Small intestine (tissue), 16 donors: ENCODE measurements at places on chromosomes 1 and 21. TPM values are rescaled to one million over a fixed set of nuclear protein-coding genes. Genes with fewer than 3 reads are reported as not detected.

Gene GJA5
- polyA plus RNA-seq: 16.0 TPM

Gene CRNN
- polyA plus RNA-seq: 0.95 TPM

Gene MSH4
- polyA plus RNA-seq: not detected

Gene KIF14
- polyA plus RNA-seq: 2.8 TPM

Gene DIO1
- polyA plus RNA-seq: 0.44 TPM

Gene WNT2B
- polyA plus RNA-seq: 1.6 TPM

Gene DEDD
- 22.7 TPM for polyA plus RNA-seq

Gene PRDM16
- polyA plus RNA-seq: 10.5 TPM

Gene SPATA21
- 0.22 TPM for polyA plus RNA-seq

Gene MTARC1
- polyA plus RNA-seq: 8.7 TPM

Gene RASSF5
- polyA plus RNA-seq: 7.3 TPM

Gene AADACL4
- not detected for polyA plus RNA-seq

Gene MATN1
- 0.32 TPM for polyA plus RNA-seq

Gene RBM11
- polyA plus RNA-seq: 2.1 TPM

Gene FCAMR
- polyA plus RNA-seq: 4.5 TPM

Gene SLX9
- polyA plus RNA-seq: 30.0 TPM

Gene DUSP10
- 1.1 TPM for polyA plus RNA-seq

Gene PER3
- polyA plus RNA-seq: 3.9 TPM

Gene SELP
- polyA plus RNA-seq: 1.4 TPM

Gene DISP3
- polyA plus RNA-seq: 0.61 TPM

Gene PTPN14
- 0.54 TPM for polyA plus RNA-seq

Gene RNPC3
- 7.7 TPM for polyA plus RNA-seq

Gene PGBD5
- 0.22 TPM for polyA plus RNA-seq

Gene HSPG2
- 57.5 TPM for polyA plus RNA-seq

Gene TEDDM1
- not detected for polyA plus RNA-seq

Gene FLG2
- polyA plus RNA-seq: not detected

Gene SNRPE
- polyA plus RNA-seq: 46.3 TPM

Gene VCAM1
- polyA plus RNA-seq: 1.1 TPM

Gene SPRR2A
- 0.67 TPM for polyA plus RNA-seq

Gene RGS8
- 0.01 TPM for polyA plus RNA-seq

Gene TNNI3K
- 0.24 TPM for polyA plus RNA-seq

Gene RXFP4
- 0.82 TPM for polyA plus RNA-seq

Gene SLC37A1
- 80.7 TPM for polyA plus RNA-seq

Gene TSPAN1
- polyA plus RNA-seq: 22.7 TPM

Gene CEP104
- 8.7 TPM for polyA plus RNA-seq

Gene SPRR3
- not detected for polyA plus RNA-seq

Gene SGIP1
- not detected for polyA plus RNA-seq

Gene BMP8A
- polyA plus RNA-seq: not detected

Gene TOMM40L
- polyA plus RNA-seq: 21.6 TPM

Gene ABCG1
- polyA plus RNA-seq: 12.4 TPM

Gene EFCAB14
- 31.3 TPM for polyA plus RNA-seq

Gene ERICH3
- polyA plus RNA-seq: 0.15 TPM

Gene NTMT2
- not detected for polyA plus RNA-seq

Gene EPHA2
- 12.7 TPM for polyA plus RNA-seq

Gene TMEM69
- 13.2 TPM for polyA plus RNA-seq

Gene OXCT2
- polyA plus RNA-seq: 2.6 TPM

Gene CCDC181
- not detected for polyA plus RNA-seq

Gene FNBP1L
- polyA plus RNA-seq: 25.1 TPM

Gene MFAP2
- 8.7 TPM for polyA plus RNA-seq

Gene NR1I3
- 13.3 TPM for polyA plus RNA-seq

Gene LCE2B
- not detected for polyA plus RNA-seq

Gene ASH1L
- 8.6 TPM for polyA plus RNA-seq

Gene AMY1C
- not detected for polyA plus RNA-seq

Gene FALEC
- polyA plus RNA-seq: not detected

Gene CHI3L1
- 0.45 TPM for polyA plus RNA-seq

Gene LMOD1
- polyA plus RNA-seq: 2.5 TPM

Gene TAL1
- 1.4 TPM for polyA plus RNA-seq

Gene LCE1C
- polyA plus RNA-seq: not detected

Gene LINGO4
- 0.15 TPM for polyA plus RNA-seq

Gene PTGFRN
- 21.6 TPM for polyA plus RNA-seq
